CD8-positive, alpha-beta T cell (primary cell): ENCODE measurements at places on chromosomes 2 and 18.

- no peak for DNase-seq
Observed at GRCh38 chr2:240433973-240434727, 1.3 kb upstream of the GPC1 start.

GRCh38 chr18:77811503-77811902 lies 561.9 kb downstream of the GALR1 start:
- no peak for DNase-seq

DNA sequence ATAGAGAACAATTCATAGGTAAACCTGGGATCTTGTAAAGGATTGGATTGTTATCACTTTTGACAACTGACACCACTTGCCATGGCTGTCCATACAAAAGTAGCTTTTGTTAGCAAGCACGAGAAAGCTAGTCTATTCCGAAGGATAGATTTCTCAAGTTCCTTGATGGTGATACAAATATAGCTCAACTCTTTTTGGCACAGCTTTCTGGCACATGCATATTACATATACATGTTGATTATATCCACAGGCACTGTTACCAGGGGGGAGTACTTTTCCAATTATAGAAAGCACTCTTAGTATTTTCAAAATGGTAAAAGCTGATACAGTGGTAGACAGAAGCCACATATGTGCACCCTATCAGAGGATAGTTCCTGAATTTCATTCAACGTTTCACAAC lies 168.9 kb downstream of the UPP2 start:
- DNase-seq = no peak

DNA sequence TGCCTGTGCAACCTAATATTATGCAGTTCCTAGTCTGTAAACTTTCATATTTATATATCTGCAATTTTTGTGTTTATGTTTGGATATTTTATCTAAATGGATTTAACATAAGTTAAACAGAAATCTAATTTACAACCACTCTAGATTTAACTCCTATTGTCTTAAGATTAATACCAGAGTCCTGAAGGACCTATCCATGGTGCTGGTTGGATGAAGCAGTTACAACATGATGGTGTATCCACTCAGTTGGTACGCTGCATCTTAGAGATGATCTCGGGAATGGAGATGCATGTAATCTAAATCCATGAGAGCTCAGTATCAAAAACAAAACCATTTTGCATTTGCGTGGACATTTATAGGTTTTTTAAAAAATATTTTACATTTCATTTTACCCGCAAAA lies 745.9 kb upstream of the SLC8A1 start:
- no peak for DNase-seq

GRCh38 chr2:30862054-30862651 lies 54.9 kb upstream of the CAPN13 start:
- DNase-seq = no peak
